Spleen (tissue), 13 donors: ENCODE measurements at places on chromosomes 5 and 9.

DNA sequence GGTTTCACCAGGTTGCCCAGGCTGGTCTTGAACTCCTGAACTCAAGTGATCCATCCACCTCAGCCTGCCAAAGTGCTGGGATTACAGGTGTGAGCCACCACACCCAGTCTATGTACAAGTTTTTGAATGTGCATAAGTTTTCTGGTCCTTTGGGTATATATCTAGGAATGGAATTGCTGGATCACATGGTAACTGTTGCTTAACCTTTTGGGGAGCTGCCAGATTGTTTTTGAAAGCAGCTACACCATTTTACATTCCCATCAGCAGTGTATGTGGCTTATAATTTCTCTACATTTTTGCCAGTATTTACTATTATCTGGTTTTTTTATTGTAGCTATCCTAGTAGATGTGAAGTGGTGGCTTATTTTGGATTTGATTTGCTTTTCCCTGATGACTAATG, 8.9 kb upstream of the LNPEP start:
- no peak for DNase-seq

DNA sequence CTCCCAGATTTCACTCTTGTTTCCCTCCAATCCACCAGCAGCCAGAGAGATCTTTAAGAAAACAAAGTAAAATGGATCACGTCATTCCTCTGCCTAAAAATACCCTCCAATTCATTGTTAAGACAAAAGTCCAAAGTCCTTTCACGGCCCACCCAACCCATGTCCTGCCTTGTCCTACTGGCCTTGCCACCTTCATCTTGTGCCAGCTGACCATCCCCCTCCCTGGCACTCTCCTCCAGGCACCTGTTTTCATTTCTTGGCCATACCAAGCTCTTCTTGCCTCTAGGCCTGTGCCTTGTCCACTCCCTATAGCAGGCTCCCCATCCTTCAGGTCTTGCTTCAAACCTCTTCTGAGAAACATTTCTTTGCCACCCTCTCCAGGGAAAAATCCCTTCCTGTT, 307.6 kb downstream of the MSX2 start:
- DNase-seq, result no peak

DNA sequence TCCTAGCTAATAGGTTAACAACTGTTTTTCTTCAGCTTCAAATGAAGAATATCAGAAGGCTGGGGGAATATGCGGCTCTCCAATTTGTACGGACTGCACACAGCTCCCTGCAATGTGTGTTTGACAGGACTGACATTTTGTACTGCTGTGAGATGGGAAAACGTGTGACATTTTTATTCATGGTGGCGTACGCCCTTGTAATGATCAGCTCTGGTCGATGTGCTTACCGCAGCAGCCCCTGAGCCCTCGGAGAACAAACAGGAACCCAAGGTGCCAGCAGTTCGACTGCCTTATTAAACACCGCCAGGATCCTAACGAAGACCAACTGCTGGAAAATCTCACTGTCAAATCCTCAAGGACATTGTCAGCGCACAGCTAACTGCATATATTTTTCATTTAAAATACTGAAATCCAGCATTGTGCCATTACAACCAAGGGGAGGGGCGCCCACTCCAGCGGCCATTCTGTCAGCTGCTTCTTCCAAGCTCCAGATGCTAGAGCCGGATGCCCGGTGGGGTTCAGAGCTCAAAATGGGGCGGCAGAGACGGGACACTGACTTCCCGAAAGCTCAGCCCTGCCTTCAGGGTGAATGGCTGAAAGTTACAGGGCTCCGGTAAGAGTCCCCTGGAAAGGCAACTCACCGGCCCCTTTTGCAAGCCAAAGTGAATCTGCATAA, 66.8 kb downstream of the CRB2 start:
- DNase-seq, result peak; percentile 6

GRCh38 chr9:111150181-111150580, 111.9 kb upstream of the LPAR1 start:
- no peak for DNase-seq

- DNase-seq, result peak; percentile 34
Measured at GRCh38 chr5:149859746-149860145, 84.8 kb downstream of the PDE6A start.

DNA sequence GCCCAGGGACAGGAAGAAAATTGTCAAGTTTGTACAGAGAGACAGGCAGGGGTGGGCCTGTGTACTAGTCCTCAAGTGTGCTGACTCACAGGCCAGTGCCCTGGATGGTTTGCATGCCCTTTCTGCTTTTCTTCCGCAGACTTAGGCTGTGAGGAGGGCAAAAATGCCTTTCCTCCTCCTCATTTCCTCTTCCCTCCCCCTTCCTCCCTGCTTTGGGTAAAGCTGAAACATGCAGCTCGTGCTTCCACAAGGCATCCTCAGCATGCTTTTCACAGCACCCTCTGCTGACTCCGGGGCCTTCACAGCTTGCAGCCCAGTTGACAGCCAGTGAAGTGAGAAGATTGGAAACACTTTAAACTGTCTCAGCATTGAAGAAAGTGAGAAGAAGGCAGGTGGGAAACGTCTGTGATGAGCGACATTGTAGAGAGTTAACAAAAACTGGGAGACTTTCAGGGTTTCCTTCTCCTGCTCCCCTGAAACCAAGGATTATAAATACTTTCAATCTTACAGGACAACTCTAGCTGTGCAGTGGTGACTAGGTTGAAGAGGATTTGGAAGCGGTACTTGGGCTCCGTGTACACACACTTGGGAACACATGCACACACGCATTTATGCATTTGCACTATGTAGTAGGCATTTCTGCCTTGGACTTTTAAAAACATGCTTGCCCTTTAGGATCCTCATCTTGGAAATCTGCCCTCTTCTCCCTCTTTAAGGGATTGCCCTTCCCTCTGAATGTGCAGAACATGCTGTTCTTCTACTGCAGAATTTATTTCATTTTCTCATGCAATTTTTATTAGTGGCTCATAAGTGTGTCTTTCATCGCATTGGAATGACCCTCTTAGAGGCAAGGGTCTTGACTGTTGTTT, 138.8 kb downstream of the GRIA1 start:
- no peak for DNase-seq

DNA sequence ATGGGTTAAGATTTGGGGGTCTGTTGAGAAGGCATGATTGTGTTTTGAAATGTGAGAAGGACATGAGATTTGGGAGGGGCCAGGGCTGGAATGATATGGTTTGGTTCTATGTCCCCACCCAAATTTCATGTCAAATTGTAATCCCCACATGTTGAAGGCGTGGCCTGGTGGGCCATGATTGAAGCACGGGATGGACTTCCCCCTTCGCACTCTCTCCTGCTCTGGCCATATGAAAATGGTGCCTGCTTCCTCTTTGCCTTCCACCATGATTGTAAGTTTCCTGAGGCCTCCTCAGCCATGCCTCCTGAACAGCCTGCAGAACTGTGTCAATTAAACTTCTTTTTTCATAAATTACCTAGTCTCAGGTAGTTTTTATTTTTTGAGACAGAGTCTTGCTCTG, 14.7 kb upstream of the NOTCH1 start:
- DNase-seq, result no peak

- no peak for DNase-seq
Measured at GRCh38 chr9:10015755-10016154, 597.0 kb downstream of the PTPRD start.

GRCh38 chr9:129077236-129077635, 3.7 kb upstream of the DOLPP1 start:
- no peak for DNase-seq

- no peak for DNase-seq
Measured at GRCh38 chr5:5658889-5659465, 236.5 kb downstream of the ICE1 start.

DNA sequence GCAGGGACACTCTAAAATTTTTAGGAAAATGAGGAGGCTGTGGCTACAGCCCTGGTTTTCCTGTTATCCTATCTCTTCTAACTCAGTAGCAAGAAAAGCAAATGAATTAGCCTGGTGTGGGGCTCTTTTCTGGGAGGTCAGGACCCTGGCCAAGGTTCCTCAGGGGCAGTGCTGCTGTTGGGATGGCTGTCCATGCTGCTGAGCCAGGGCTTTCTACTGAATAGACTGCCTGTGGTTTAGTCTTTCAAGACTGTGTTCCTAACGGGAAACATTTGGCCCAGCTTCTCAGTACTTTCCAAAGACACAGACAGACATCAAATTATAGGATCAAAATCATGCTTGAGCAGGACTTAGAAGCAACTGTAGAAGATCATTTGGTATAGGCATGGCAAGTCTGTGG, 18.1 kb downstream of the TNC start:
- DNase-seq, result no peak

DNA sequence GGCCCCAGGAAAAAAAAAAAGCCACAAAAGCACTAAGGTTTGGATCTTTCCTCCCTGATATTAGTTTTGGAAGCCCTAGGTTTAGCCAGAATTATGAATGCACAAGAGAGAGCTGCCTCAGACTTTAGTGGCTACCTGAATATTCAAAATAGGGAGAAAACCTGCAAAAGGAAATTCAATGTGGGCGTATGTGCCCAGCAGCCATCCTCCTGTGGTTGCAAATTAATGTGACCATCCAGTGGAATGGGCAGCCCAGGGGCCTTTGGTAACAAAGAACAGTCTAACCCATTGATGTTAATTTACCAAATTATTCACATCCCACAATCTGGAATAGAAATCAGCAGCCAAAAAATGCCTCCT, 298.4 kb downstream of the CWC27 start:
- DNase-seq, result no peak

DNA sequence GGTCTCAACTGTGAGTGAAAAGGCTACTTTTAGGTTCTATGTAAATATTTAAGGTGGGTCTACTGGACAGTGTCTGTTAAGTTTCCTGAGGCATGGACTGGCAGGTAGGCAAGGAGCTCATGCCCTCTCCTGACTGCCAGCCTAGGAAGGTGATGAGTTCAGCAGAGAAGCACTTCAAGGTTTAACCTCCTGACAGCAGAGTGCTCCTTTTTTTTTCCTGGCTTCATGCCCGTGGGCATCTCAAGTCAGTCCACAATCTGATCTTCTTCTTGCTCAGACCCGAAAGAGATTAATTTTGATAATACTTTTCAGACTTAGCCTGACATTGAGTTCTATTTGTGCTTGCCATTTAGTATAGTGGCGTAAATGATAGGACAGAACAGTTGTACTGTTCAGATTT, 241.9 kb upstream of the NREP start:
- no peak for DNase-seq

GRCh38 chr9:37656936-37657335, 6.2 kb downstream of the FRMPD1 start:
- DNase-seq, result no peak

- DNase-seq, result no peak
Measured at GRCh38 chr5:147530530-147531389, 20.9 kb upstream of the DPYSL3 start.

GRCh38 chr5:134463991-134464760, 52.5 kb upstream of the CDKN2AIPNL start:
- DNase-seq, result peak; percentile 27

- DNase-seq, result no peak
Measured at GRCh38 chr9:97548819-97549540, 47.5 kb downstream of the TMOD1 start.

DNA sequence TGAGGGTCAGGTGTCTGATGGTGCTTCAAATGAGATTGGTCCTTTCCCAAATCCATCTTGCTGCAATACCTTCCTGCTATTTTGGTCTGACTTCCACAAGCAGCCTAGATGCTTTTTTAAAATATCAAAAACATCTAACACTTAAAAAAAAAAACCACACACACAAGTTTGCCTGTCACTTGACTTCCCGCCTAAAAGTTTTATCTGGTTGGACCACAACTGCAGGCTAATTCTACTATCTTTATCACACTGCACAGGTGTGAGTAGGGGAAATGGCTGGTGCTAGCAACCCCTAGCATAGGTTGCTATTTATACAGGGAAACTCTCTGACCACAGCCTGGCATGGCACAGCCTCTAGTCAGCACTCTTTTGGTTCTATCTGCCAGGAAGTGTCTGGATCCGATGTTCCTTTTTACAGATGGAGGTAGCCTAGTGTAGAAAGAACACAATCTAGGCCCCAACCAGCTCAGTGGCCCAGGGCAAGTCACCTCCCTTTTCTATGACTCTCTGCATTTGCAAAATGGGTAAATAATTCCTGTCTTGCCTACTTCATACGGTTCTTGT, at the start of gene HEMGN:
HEMGN (minus strand) TSS at position 92 of the 564 bp plus-strand sequence; CDS start at position 56, 36 bp downstream.
- DNase-seq, result no peak

- peak; percentile 92 for DNase-seq
Measured at GRCh38 chr5:132063090-132063911, 2.8 kb downstream of the IL3 start.

GRCh38 chr5:122093415-122094180, 15.5 kb upstream of the LOX start:
- no peak for DNase-seq

DNA sequence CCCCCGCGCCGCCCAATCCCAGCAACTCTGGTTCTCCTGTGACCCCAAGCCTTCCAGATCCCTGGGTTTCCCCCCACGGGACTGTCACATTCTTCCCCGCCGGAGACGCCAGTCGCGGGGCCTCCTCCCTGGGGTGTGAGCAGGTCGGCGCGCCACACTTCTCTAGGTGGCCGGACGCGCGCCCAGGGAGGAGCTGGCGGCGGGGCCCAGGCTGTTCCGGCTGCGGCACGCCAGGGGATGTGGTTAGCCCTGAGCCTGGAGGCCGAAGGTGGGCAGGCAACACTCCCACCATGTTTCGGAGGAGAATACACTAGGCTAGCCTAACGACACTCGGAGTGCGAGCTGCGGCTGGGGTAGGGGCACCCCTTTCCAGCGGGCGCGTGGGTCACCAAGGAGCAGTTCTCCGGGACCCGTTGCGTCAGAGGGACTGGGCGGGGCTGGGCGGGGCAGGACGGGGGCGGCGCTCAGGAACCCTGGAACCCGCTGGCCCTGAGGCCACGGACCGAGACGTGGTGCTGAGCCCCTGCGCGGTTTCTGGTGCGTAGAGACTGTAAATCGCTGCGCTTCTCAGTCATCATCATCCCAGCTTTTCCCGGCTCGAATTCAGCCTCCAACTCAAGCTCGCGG, at the start of gene SLC27A6:
SLC27A6 (plus strand) TSS at position 478 of the 627 bp plus-strand sequence. CDS start 650 bp downstream, outside the sequence.
- peak; percentile 67 for DNase-seq

DNA sequence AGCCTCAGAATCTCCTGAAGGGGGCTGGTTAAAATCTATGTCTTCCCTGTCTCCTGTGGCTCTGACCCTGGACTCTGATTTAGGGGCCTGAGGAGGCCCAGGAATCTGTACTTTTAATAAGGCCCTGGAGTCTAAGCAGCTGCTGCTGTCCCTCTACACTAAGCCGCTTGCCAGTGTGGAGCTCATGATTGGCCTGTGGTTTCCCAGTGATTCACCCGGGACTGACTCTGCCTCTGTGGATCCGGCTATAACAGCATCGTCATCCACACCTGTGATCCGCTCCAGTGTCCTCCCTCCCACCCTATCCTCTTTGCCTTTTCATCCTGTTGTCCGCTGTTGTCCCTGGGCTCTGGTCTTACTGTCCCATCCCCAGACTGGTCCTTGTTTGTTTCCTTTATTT, 3.7 kb downstream of the SLC31A2 start:
- DNase-seq, result no peak

DNA sequence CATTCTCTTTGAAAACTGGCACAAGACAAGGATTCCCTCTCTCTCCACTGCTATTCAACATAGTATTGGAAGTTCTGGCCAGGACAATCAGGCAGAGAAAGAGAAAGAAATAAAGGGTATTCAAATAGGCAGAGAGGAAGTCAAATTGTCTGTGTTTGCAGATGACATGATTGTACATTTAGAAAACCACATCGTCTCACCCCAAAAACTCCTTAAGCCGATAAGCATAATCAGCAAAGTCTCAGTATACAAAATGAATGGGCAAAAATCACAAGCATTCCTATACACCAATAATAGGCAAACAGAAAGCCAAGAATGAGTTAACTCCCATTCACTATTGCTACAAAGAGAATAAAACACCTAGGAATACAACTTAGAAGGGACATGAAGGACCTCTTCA, 21.0 kb upstream of the EPB41L4A start:
- DNase-seq, result no peak
